Stimulated activated CD4-positive, alpha-beta T cell treated with anti-CD3 and anti-CD28 coated beads, Interleukin-2, amount 100 ng/mL, for 24 hours (primary cell): ENCODE measurements at places on chromosomes 3 and 15.

GRCh38 chr3:41997702-41998550 lies 36.0 kb upstream of the ULK4 start:
- no peak for DNase-seq

DNA sequence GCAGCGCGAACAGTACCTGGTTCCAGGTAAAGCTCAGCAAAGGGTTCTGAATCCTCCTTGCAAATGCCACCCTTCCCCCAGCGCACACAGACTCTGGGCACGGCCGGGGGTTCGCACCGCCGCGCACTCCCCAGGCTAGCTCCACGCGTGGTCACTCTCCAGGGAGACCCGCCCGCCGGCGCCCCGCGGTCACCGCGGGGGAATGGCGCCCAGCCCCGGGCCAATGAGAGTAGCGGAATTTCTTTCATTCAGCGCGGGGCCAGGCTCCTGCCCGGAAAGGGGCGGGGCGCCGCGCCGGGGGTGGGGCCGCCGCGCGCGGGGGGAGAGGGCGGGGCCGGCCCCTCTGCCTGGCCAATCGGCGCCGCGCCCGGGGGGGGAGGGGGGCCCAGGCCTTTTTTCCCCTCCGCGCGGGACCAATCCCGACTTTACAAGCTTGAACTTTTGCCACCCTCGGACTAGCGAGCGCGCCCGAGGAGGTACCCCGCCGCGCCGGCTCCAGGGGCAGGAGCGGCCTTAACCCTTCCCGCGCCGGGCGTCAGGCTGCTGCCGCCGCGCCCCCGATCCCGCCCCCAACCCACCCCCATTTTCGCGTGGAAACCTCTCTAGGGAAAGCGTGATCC lies 1.1 kb upstream of the SMAD6 start:
- DNase-seq = peak; percentile 88

GRCh38 chr3:101996832-101997231 lies 147.5 kb downstream of the NFKBIZ start:
- DNase-seq = no peak

DNA sequence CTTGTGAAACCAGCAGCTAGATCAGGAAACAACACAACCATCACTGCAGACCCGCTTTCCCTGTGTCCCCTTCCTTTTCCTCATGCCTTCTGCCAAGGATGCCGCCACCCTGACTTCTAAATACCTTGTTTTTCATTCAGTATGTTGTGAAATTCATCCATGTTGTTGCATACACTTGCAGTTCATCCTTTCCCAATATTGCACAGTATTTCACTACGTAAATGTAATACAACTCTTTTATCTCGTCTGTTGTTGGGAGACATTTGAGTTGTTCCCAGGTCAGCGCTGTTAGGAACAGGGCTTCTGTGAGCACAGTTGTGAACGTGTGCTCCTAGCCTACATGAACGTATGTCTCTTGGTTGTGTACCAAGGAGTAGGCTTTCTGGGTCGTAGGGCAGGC lies 24.2 kb downstream of the TLNRD1 start:
- DNase-seq = no peak

DNA sequence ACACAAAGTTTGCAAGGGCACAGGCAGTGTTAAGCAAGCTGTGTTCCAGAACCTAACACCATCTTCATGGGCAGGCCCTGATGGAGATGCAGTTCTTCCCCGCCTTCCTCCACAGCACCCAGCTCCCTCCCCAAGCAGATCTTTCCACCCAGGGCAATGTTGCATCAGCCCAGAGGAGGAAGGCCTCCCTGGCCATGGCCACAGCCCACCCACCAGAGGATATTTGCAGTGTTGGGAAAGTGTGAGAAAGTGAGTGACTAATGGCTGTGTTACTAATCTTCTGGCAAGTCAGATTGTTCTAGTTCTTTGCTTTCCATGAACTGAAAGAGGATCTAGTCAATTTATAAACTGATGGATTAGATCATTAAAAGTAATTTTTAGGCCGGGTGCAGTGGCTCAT lies 42.0 kb upstream of the ATP10A start:
- peak; percentile 29 for DNase-seq

GRCh38 chr3:53833700-53834099 lies 12.5 kb downstream of the CHDH start:
- no peak for DNase-seq

DNA sequence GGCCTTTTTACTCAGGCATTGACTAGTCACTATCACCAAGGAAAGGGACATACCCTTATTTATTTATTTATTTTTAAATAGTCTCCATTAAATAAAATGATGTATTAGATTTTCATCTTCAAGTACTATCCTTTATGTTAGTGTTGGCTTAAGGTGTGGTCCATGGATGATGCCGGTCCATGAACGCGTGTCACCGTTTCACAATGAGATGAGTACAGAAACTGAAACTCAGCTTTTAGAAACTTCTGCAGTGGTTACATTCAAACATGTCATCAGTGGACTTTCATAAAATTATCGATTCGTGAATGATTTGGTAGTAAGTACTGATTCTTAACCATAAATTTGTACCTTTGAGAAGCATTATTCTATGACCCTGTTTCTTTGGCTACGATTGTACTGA lies 166.6 kb downstream of the SATB1 start:
- no peak for DNase-seq

GRCh38 chr3:57434041-57434440 lies 110.1 kb downstream of the DNAH12 start:
- no peak for DNase-seq

DNA sequence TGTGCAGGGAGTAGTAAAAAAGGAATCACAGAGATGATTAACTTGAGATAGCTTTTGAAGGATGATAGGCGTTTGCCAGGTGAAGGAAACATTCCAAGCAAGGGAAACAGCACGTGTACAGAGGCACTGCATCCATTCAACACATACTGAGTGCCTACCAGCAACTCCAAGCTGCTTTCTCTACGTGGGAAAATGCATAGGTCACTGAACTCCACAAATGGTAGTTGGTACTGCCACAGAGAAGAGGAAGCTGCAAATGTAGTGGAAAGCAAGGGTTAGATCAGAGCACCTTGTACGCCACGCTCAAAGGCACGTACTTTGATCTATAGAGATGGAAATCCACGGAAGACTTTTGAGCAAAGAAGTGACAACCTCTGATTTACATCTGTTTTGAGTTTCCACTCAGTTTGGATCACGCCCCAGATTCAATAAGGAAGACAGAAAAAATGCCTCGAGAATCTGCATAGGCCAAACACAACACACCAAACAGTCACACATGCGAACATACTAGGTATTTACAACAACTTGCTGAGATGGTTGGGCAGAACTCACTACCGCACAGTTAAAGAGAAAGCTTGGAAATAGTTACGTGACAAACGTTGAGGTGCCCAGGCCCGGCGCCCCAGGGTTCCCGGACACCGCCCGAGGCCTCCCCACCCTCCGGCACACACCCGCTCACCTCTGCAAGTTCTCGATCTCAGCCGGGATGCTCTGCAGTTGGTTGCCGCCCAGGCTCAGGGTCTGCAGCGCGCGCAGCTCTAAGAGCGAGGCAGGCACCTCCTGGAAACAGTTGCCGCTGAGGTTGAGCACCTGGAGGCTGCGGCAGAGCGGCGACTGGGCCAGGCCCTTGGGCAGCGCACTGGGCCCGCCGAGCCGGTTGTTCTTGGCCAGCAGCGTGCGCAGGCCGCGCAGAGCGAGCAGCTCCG lies 826 bp downstream of the LRRC58 start:
- DNase-seq = peak; percentile 60
